Activated T-cell treated with anti-CD3 and anti-CD28 coated beads for 24 hours (primary cell): ENCODE measurements at places on chromosomes 3 and 15.

- DNase-seq = no peak
Observed at GRCh38 chr3:15286022-15286421, 46.4 kb downstream of the SH3BP5 start.

DNA sequence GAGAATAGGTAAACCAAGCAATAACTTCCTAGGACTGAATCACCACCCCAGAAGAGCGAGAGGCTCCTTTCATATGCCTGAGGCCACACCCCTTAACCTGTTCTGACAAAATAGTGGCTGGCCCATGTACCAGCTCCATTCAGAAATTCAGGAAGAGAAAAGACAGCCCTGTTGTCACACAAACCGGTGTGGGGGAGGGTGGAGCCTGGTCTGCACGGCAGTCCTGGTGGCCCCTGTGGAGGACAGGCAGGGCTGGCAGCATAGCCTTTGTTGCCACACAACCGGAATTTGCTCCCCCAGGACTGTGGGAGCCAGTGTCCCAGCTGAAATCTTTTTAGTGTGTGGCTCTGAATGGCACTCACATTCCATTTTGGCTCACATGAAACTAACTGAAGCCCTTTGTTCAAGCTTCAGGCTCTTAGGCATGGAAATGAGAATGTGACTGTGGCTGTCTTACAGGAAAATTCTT, 23.8 kb downstream of the RLBP1 start:
- no peak for DNase-seq

GRCh38 chr3:15069441-15069840, 4.3 kb upstream of the MRPS25 start:
- DNase-seq = no peak

DNA sequence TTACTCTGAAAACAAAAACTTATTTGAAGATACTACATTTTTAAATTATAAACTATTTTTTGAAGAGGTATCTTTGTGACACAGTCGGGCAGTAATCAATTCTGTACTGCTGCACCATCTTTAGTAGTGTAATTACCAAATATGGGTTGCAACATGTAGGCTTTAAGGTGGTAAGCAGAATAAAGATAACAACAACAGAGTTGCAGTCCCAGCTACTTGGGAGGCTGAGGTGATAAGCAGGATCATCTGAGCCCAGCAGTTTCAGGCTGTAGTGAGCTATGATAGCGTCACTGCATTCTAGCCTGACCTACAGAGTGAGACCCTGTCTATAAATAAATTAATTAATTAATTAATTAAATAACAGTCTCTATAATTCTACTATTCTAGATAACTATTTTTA, 6.0 kb downstream of the PLOD2 start:
- no peak for DNase-seq

GRCh38 chr15:101698314-101698713, 26.0 kb downstream of the TARS3 start:
- DNase-seq = no peak

DNA sequence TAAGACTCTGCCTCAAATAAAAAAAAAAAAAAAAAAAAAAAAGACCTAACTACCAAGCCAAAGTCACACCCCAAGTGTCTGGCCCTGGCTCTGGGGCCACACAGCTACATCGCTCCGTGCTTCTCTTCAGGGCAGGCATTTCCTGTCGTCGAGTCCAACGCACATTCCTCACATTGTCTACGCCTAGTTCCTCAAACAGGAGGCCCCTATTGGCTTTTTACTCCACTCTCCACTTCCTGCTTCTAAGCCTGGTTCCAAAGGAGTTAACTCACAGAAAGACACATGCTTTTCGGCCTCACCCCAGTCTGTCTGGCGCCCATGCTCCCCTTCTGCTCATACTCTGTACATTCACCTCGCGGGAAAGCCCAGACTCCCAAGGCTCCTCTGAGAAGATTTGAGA, 28.8 kb downstream of the KNG1 start:
- no peak for DNase-seq

GRCh38 chr3:174072675-174073074, 675.1 kb downstream of the NLGN1 start:
- no peak for DNase-seq

GRCh38 chr3:141804447-141804777, 41.2 kb downstream of the GRK7 start:
- no peak for DNase-seq
